SHP77 treated with DMSO at 0.1 percent for 48 hours (cell line): ENCODE measurements at places on chromosomes 2 and 18.
A peak's percentile ranks its signal among the peaks of the same experiment; 100 is the strongest.

GRCh38 chr2:42953216-42953615 lies 160.8 kb upstream of the HAAO start:
- no peak for DNase-seq

DNA sequence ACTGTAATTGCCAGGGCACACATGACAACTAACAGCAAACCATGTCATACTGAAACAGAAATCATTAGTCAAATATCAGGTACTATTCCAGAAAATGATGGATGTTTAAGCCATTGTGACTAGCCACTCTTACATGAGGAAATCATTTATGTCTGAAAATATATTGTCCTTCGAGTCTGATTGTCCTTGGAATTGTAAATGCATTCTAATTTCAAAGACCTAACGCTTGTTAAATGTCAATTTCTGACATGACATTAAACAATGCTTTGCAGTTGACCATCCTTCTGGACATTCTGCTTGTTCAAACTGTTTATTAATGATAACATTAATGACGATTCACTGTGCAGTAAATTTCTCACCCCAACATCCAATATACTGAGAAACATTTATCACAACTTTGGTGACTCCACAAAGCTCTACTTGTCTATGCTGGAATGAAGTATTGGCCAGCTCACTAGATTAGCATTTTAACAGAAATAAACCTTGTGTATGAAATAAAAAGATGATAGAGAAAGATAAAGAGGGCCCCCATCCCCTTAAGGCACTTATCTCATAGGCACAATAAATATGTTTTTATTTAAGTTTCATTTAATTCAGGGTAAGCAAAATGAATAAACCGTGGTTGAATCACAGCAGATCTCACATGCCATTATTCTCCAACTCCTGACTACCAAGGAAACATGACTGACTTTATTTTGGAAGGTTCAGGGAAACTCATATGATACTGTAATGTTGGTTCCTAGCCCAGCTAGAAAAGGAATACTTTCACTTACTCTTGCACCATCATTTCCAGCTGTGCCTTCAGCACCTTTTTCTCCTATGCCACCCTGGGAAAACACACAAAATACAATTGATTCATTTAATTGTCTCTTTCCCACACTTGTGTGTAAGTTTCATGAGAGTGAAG lies 82.3 kb downstream of the COL3A1 start:
- no peak for DNase-seq

- no peak for DNase-seq
Observed at GRCh38 chr18:76486574-76486973, 8.5 kb downstream of the ZNF516 start.

DNA sequence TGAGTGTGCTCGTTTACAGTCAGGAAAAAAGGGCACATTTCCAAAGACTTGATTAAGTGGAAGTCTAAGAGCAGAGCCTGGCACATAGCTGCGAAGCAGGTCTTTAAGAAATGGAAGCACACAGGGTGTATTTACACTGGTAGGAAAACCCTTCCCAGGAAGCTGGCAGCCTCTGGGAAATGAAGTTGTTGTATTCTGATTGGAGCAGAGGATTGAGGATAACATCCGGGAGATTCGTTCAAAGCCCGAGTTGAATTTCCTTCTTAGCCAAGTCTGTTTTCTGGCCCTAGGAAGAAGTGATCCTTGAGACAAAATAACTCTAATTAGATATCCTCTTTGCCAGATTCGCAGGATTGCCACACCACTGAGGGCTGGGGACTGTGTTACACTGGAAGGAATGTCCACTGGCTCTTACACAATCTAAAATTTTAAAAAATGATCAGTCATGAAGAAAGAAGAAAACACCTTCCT lies 75.9 kb downstream of the ITGB1BP1 start:
- DNase-seq = no peak

GRCh38 chr2:68279691-68280090 lies 27.4 kb upstream of the PPP3R1 start:
- DNase-seq = no peak

DNA sequence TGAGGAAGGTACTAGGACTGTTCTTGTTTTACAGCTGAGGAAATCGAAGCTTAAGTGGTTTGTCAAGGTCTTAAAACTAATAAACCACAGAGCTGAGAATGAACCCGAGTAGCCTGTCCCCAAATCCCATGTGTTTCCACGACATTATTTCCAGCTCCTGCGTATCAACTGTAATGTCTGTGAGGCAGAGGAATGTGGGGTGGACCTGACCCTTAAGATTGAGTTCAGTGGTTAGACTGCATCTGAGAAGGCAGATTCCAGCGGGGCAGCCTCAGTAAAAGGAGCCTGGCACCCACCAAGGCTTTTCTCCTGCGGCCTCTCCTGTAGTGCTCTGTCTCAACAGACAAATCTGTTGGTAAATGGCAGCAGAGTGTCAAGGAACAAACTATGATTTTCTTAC lies 81.9 kb upstream of the TMEM178A start:
- no peak for DNase-seq

DNA sequence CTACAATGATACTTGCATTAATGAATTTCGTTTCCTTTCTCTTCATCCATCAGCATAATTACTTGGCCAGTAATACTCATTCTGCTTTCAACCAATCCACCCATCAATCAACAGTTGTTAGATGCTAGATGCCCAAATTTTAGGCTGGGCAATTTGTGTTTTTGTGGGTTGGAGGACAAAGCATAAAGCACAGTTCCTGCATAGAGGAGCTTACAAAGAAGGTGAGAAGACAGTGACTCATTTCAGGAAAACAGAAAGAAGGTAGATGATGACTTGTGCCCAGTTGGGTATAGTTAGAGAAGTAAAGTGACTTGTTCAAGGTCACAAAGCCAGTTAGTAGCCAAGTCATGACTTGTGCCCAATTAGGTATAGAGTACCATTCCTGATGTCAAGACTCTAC lies 1186.8 kb upstream of the CELF4 start:
- no peak for DNase-seq

- no peak for DNase-seq
Observed at GRCh38 chr2:198774576-198774975, 683.2 kb downstream of the SATB2 start.

- DNase-seq = no peak
Observed at GRCh38 chr2:767440-767839, 90.2 kb upstream of the TMEM18 start.

DNA sequence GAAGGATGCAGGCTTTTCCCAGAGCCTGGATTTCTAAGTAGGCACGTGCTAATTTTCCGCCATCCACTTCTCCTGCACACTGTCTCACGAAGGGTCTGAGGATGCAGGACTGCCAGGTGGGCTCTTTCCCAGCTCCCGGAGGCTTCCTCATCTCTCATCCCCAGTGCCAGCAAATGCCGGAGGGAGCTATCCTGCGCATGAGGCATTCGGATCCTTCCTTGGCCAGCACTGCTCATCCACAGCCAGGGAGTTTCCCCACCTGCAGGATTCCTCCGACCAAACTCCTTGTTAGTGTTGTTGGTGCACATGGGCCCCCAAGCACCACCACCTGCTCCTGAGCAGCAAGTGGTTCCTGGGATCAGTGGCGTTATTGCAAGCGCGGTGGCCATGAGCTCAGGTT lies 5.0 kb downstream of the CNDP1 start:
- no peak for DNase-seq

GRCh38 chr2:33763671-33764310 lies 164.7 kb upstream of the FAM98A start:
- peak; percentile 4 for DNase-seq

DNA sequence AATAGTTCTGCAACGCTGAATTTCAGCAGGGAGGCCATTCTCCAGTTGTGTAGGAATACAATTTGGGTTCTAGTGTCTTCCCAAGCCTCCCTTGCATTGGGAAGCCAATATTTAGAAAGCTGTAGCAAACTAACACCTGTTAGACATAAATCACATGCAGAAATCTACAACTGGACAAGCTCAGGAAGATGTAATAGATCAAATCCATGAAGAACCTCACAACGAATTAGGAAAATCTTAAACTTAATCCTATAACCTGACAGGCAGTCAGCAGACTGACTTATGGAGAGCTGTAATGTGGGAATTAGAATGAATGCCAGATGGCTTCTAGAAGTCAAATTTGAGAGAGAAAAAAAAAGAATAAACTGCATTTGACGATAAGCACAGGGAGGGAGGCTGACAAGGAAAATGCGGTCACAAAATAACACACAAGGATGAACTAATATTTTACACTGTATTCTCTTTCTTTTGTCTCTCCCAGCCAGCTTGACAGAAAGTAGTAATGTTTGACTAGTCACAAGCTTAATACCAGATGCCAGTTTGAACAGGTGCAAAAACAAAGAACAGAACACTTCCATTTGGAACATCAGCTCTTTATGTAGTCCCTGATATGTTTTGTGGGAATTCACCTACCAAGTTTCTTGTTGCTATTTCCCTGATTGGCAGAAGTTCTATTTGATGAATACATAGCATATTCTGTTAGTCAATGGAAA lies 50.8 kb upstream of the FANCL start:
- peak; percentile 97 for DNase-seq
